ENCODE measurements at places on chromosomes 11 and 22. TPM values are rescaled to one million over a fixed set of nuclear protein-coding genes. Genes with fewer than 3 reads are reported as not detected.

The CCDC89 gene
- 4.1 TPM for total RNA-seq

DNA sequence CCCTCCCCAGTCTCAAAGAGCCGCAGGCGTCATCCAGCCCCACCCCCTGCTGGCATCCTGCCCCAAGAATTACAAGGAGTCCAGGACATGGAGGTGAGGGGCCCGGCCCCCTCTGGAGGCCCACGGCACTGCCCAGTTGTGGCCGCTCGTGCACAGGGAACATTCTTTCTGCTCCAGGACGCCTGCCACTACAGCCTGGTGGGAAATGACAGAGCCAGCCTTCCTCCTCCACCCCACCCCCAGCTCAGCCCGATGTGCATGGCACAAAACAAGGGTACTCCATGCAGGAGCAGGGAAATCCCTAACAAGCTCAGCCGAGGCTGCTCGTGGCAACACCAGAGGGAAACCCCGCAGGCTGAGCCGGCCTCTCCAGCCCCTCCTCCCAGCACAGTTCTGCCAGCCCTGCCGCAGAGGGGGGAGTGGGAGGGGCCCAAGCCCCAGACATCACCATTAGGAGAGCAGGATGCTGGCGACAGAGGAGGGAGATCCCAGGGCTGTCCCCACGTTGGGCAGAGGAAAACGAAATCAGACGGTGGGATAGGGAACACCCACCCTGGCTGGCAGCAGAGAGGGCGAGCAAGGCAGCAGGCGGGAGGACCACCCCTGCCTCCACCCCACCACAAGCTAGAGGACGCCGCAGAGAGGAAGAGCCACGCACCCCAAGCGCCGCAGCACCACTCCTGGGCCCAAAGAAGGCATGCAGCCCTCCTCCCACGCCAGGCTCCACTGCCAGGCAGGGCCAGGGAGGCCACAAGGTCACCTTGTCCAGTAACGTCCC is 10.0 kb downstream of the IGSF9B start:
- DNase-seq = no peak

- DNase-seq = no peak
Measured at GRCh38 chr11:114606003-114606801, 10.6 kb upstream of the NXPE4 start.

The SLC37A4 gene
- total RNA-seq = 13.0 TPM

The OR10A2 gene
- total RNA-seq = not detected

DNA sequence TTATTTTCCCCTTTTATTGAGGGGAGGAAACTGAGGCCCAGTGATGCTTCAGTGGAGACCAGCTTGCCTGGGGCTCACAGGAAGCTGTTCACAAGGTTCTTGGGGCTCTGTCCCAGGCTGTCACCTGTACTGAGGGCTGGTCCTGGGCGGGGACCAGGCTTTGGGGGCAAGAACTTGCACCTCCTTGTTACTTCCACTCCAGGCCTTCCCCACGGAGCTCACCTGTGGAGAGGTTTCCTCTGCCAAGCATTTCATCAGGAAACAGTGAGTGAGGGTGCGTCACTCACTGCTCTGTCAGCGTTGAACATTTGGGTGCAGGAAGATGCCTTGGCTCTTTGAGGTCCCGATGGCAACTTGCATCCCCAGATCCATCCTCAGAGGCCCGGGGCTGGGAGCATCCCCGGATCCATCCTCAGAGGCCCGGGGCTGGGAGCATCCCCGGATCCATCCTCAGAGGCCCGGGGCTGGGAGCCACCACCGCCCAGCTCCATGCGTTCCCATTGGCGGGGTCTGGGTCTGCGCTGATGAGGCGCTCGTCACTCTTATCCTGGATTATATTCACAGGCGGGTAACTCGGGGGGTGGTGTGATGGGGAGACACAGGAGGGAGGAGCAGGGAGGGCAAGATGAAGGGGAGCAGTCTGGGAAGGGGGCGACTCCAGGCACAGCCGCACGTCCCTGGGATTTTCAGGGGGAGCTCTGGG is 1.4 kb upstream of the SMIM38 start:
- DNase-seq = no peak

The GPHA2 gene
- total RNA-seq = not detected

GRCh38 chr11:12086271-12087074 is 23.9 kb upstream of the MICAL2 start:
- peak; percentile 84 for DNase-seq

The SCGB1A1 gene
- total RNA-seq = not detected

GRCh38 chr22:30575859-30576258 is 1.4 kb upstream of the GAL3ST1 start:
- DNase-seq = peak; percentile 89

- DNase-seq = peak; percentile 34
Measured at GRCh38 chr11:64582885-64583284, 8.1 kb upstream of the SLC22A12 start.

GRCh38 chr11:77547863-77548551 is 41.7 kb upstream of the AQP11 start:
- peak; percentile 78 for DNase-seq

The CHRNA10 gene
- total RNA-seq = 0.29 TPM

DNA sequence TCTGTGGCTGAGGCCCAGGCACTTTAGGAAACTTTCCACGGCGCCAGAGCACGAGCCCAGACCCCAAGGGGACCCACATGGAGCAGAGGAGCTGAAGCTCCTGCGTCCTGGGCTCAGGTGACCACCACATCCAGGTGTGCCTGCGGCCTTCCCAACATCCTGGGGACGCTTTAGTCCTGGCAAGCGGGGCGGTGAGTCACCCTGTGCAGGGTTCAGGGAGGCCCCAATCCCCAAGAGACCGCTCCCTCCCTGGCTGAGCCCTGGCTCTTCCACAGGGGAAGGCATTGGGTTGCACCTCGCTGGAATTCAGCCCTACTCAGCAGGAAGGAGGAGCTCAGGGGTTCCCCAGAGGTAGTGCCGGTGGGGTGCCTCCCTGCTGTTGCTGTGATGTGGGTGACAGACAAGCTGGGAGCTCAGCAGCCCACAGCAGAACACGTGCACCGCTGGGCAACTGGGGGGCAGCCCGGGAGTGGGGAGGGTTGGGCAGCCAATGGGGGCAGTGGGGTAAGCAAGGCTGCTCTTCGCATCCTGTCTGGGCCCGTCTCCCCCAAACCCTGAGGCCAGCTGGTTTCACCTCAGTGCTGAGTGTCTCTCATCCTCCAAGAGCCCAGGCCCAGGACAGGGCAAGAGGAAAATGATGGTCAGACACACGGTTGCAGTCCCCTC is 802.8 kb downstream of the BRD1 start:
- peak; percentile 77 for DNase-seq

DNA sequence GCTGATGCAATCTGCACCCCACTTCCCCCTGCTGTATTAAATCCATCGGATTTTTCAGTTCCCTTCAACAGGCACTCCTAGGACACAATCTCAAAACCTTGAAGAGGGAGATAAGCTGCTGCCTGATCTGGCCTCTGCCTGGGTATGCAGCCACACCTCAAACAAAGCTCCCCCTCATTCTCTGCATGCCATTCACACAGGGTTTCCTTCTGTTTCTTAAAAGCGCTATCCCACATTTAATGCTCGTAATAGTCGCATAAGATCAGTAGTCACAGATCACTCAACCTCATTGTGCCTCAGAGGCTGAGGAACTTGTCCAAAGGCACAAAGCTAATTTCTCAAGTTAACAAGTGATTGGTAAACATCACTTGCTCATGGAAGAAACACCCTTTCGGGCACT is 34.0 kb downstream of the UQCR10 start:
- DNase-seq = no peak

The SGSM1 gene
- not detected for total RNA-seq

DNA sequence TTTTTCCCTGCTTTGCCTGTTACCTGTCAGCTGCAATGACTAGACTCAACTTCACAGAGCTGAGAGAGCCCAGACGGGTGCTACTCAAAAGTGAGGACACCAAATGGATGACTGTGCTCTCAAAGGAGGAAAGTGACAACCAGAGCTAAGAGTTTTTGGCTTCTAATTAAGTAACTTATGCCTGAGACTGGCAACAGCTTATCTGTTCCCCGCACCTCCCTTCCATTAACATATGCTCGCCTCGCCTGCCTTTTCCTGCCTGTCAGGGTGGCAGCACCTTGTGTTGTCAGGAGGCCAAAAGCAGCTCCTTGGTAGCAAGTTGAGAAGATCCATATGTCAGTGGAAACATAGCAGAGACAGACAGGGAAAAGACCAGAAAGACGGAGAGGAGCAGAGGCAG is 573.9 kb upstream of the KIRREL3 start:
- no peak for DNase-seq

DNA sequence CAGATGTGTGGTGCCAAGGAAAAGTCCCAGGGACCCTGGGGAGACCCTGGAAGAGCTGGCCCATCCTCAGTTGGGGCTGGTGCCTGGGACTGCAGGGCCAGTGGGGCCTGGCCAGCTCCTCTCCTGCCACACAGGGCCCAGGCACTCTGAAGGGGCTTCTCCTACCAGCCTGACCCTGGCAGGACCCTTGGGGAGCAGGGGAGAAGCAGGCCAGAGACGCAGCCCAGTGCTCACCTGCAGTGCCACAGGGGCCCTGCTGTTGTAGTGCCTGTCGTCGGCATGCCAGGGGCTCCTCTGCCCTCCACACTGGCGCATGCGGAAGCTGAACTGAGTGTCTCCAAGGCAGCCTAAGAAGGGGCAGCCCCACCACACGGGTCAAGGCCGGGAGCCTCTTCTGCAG is 9.1 kb downstream of the DENND6B start:
- peak; percentile 72 for DNase-seq
